ENCODE measurements at places on chromosomes 2 and 18. TPM values are rescaled to one million over a fixed set of nuclear protein-coding genes. Genes with fewer than 3 reads are reported as not detected.

The ARHGEF33 gene
- not detected for total RNA-seq

GRCh38 chr2:89842180-89842908, 1150.9 kb downstream of the RPIA start:
- DNase-seq = no peak
- H3K4me3 ChIP-seq = no peak overlapping the region
- H3K36me3 ChIP-seq = no peaks in the 10 kb centered on the region
- no peaks in the 10 kb centered on the region for H3K4me1 ChIP-seq
- H3K27me3 ChIP-seq = no peaks in the 10 kb centered on the region

DNA sequence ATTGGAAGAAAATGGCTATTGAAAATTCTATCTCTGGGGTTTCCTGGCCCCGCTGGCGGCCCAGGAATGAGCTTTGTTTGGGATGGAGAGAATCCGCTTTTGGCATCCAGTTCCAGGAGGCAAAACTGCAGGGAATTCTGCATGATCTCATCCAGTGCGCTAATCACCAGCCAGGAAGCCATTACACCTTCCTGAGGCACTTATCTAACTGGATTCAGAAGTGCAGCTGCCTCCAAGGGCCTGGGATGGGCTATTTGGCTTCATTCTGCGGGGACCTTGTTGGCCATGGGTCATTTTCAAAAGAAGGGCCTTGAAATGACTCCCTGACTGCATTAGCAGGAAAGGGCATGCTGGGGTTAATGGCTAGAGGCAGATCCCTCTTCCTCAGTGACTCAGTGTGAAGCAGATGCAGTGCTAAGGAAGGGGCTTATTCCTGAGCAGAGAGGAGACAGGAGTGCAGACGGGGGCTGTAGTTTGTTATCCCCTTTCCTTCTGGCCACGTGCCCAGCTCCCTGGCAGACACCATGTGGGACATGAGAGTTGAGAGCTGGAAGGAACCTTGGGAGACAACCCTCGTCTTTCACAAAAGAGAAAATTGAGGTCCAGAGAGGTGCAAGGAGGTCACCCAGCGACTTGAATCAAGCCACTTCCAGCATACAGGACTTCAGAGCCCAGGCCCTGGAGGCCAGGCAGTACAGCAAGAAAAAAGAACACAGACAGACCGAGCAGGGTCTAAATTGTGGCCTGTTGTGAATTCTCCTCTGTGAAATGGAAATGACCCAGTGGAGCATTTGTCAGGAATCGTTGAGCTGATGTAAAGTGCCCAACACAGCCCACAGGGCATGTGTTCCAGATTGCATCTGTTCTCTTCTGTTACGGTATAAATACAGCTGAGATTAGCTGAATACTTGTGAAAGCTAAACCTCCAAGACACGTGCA, 161.8 kb downstream of the PRKCE start:
- no peak for DNase-seq
- H3K36me3 ChIP-seq = no peaks in the 10 kb centered on the region
- no peaks in the 10 kb centered on the region for H3K27me3 ChIP-seq
- no peak overlapping the region for H3K27ac ChIP-seq

DNA sequence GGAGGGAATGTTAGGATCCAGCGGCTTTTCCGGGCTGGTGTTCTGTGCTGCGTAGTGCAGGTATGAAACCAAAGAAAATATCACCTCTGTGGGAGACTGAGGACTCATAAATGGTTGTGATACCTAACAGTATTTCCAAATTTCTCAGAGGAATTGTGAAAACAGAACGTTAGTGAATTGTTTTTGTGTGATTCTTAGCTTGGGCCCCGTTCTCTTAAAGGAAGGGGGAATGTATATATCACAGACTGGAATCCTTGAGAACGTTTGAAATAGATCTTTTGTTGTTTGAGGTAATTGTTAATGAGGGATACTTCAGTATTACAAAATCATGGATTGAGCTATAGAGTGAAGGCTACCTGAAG, 834 bp downstream of the ZNF638 start:
- H3K36me3 ChIP-seq = no peaks in the 10 kb centered on the region
- peaks cover 57% of the 10 kb centered on the region for H3K4me1 ChIP-seq
- no peaks in the 10 kb centered on the region for H3K27me3 ChIP-seq
- H3K27ac ChIP-seq = peak overlapping the region; percentile 95

DNA sequence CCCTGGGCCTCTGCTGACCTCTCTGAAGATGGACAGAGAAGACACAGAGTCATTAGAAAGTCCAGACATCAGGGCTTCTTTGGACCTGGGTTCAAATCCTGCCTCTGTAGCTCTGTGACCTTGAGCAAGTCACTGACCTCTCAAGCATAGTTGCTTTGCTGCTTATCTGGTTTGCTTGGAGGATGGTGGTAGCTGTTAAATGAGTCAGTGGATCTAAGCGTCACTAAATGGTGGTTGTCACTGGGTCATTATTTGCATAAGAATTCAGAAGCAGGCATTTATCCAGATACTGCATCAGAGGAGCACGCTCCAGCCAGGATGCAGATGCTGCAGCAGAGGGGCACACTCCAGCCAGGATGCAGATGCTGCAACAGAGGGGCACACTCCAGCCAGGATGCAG, 229.2 kb downstream of the GLI2 start:
- no peaks in the 10 kb centered on the region for H3K27me3 ChIP-seq

GRCh38 chr2:70479816-70480215, 73.8 kb downstream of the TGFA start:
- no peaks in the 10 kb centered on the region for H3K27me3 ChIP-seq
- no peak overlapping the region for H3K4me3 ChIP-seq
- peaks cover 8% of the 10 kb centered on the region for H3K4me1 ChIP-seq
- H3K27ac ChIP-seq = no peak overlapping the region

DNA sequence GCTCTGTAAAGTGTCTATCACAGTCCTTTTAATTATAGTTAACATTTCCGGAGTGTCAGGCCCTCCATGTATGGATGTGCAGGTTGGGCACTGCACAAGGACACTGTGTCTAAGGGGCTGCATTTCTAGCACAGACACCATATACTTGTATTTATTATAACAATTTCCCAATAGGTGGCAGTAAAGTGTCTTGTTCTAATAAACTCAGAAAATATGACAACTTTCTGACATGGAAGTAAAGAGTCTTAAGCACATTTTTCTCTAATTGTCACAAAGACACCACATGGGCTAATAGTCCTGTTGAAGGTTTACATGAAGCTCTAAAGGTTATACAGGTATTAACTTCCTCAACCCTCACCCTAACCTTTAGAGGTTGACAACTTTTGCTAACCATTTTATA, 156.6 kb downstream of the DYSF start:
- DNase-seq = no peak
- H3K27me3 ChIP-seq = no peaks in the 10 kb centered on the region
- no peaks in the 10 kb centered on the region for H3K36me3 ChIP-seq
- H3K4me3 ChIP-seq = no peak overlapping the region
- H3K4me1 ChIP-seq = no peaks in the 10 kb centered on the region

GRCh38 chr2:32504877-32505478, 122.9 kb upstream of the TTC27 start:
- H3K4me1 ChIP-seq = no peaks in the 10 kb centered on the region
- H3K27ac ChIP-seq = no peak overlapping the region
- H3K27me3 ChIP-seq = no peaks in the 10 kb centered on the region
- DNase-seq = no peak
- no peak overlapping the region for H3K4me3 ChIP-seq

DNA sequence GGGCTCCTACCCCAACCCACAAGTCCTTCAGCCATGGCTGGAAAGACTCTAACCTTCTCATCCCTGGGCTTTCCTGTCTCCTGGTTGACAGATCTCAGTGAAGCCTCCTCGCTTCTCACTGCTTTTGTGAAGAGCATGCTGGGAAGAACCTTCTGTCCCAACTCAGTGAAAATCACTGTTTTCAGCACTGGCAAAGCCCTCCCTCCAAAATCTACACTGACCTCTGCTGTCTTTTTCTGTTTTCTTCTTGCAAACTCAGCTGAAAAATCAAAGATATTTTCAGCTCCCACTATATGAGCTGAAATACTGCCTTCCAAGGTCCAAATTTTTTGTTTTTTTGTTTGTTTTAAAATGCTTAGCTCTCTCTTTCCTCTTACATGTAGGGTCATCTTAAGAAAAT, 266.3 kb upstream of the AGAP1 start:
- no peak for DNase-seq
- H3K36me3 ChIP-seq = no peaks in the 10 kb centered on the region
- H3K4me1 ChIP-seq = no peaks in the 10 kb centered on the region
- no peak overlapping the region for H3K27ac ChIP-seq
- no peaks in the 10 kb centered on the region for H3K27me3 ChIP-seq
- no peak overlapping the region for H3K4me3 ChIP-seq

- no peak for DNase-seq
- no peak overlapping the region for H3K4me3 ChIP-seq
- no peaks in the 10 kb centered on the region for H3K27me3 ChIP-seq
Observed at GRCh38 chr2:46388881-46389280, 90.5 kb upstream of the TMEM247 start.

GRCh38 chr2:113104054-113104611, 23.3 kb upstream of the IL1RN start:
- H3K4me1 ChIP-seq = no peaks in the 10 kb centered on the region
- no peaks in the 10 kb centered on the region for H3K27me3 ChIP-seq
- H3K27ac ChIP-seq = no peak overlapping the region
- DNase-seq = no peak
- H3K4me3 ChIP-seq = no peak overlapping the region
- no peaks in the 10 kb centered on the region for H3K36me3 ChIP-seq

DNA sequence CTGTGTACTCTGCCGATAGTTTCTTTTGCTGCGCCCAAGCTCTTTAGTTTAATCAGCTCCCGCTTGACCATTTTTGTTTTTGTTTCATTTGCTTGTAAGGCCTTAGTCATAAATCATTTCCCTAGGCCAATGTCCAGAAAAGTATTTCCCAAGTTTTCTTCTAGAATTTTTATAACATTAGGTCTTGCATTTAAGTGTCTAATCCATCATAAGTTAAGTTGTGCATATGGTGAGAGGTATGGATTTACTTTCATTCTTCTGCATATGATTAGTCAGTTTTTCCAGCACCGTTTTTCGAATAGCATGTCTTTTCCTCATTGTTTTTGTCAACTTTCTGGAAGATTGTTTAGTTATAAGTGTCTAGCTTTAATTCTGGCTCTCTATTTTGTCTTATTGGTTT, 484.8 kb upstream of the CNTNAP5 start:
- H3K4me1 ChIP-seq = no peaks in the 10 kb centered on the region
- DNase-seq = no peak
- no peak overlapping the region for H3K4me3 ChIP-seq
- H3K27ac ChIP-seq = no peak overlapping the region
- H3K27me3 ChIP-seq = no peaks in the 10 kb centered on the region

- H3K27ac ChIP-seq = no peak overlapping the region
- no peaks in the 10 kb centered on the region for H3K27me3 ChIP-seq
- no peak overlapping the region for H3K4me3 ChIP-seq
- no peak for DNase-seq
- no peaks in the 10 kb centered on the region for H3K36me3 ChIP-seq
Observed at GRCh38 chr2:113164930-113165585, 8.7 kb upstream of the PSD4 start.

DNA sequence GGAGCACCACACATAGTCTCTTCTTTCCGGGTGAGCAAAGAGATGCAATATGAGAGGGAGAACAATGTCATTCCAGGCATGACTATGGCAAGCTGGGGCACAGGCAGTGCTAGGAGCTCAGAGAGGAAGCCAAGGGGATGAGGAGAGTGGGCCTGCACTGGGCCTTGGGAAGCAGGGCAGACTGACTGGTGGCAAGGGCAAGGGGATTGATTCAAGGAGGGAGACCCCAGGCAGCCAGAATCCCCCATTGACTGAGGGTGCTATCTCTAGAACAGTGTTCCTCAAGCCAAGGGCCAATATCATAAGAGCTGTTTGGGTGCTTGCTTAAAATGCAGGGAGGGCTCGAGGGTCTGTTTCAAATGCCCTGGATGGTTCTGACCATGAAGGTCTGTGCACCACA, 36.1 kb downstream of the MARCO start:
- H3K4me3 ChIP-seq = no peak overlapping the region
- no peaks in the 10 kb centered on the region for H3K27me3 ChIP-seq
- no peaks in the 10 kb centered on the region for H3K36me3 ChIP-seq
- no peak overlapping the region for H3K27ac ChIP-seq

The MAPK4 gene
- not detected for total RNA-seq

- no peaks in the 10 kb centered on the region for H3K27me3 ChIP-seq
- no peak overlapping the region for H3K4me3 ChIP-seq
- DNase-seq = no peak
- H3K27ac ChIP-seq = no peak overlapping the region
- no peaks in the 10 kb centered on the region for H3K4me1 ChIP-seq
Observed at GRCh38 chr2:216194013-216194412, 84.9 kb downstream of the XRCC5 start.

Measured in CD4-positive, alpha-beta memory T cell (primary cell).